CD4-positive, alpha-beta memory T cell (primary cell): ENCODE measurements at places on chromosomes 4 and X.

DNA sequence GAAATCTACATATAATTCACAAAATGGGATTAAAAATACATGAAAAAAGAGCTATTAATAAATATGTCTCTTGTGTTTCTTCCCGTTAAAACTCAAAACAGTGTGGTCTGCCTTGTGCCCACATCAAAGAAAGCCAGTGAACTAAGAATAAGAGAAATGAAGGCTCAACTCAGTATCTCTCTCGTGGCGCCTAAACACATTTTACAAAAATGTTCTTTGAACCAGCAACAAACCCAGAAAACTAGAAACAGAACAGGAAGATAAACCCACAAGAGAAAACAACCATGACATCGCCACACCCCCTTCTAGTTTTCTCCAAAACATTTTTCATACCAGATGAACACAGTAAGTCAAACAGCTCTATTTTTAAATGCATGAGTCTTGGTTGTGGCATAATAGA is 130.1 kb downstream of the DCHS2 start:
- peak; percentile 24 for DNase-seq

- DNase-seq: no peak
These were observed 22.0 kb downstream of the NDNF start for GRCh38 chr4:121050300-121050699.

- DNase-seq: no peak
These were observed 2141.7 kb upstream of the TENM3 start for GRCh38 chr4:180101348-180102083.

- no peak for DNase-seq
These were observed 39.5 kb upstream of the EMCN start for GRCh38 chr4:100557306-100557705.

GRCh38 chr4:83113429-83113786 is 1.1 kb downstream of the PLAC8 start:
- no peak for DNase-seq

GRCh38 chr4:170247596-170247995 is 157.8 kb upstream of the AADAT start:
- no peak for DNase-seq

DNA sequence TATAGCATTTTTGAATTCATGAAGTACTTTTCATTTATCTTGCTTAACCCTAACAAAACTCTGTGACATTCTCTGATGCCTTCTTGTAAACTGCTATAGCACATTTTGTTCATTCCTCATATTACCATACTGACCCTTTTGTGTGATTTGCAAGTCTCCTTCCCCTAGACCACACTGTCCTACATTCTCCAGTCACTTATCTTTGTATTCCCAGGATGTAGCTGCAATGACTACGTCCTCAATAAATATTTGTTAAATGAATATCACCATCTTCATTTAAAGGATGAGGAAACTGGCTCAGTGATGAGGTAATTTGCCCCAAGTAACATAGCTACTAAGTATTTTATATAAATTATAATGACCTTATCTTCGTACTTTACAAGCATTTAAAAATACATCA is 11.9 kb downstream of the HUWE1 start:
- no peak for DNase-seq

- no peak for DNase-seq
These were observed 148.4 kb downstream of the AR start for GRCh38 chrX:67692246-67692645.

- no peak for DNase-seq
These were observed 16.5 kb upstream of the STOX2 start for GRCh38 chr4:183888564-183888963.

DNA sequence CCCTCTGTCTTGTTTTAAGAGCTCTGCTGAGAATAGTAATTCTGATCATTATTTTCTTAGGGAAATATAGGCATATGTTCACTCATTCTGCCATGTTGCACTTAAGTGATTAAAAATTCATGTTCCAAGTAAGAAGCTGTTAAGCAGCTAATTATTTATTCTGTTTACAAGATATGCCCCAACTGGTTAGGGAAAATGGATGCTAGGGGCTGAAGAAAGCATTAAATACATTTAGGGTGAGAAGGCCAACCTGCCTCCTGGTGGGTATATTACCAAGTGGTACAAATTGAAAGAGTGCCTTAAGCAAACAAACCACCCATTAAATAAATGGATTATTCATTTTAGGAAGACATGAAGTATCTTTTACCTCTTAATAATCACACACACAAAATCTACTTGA is 392.6 kb upstream of the EPHA5 start:
- no peak for DNase-seq

DNA sequence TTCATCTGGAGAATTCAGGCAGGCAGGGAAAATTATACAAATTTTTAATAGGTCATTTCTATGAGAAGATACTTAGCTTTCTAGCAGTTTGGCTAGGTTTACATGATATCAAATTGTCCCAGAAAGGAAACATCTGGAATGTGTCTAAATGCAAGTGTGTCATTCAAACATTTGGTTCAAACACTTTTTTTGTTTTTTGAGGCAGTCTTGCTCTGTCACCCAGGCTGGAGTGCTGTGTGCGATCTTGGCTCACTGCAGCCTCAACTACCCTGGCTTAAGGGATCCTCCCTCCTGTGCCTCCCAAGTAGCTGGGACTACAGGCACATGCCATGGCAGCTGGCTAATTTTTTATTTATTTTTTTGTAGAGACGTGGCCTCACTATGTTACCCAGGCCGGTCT is 31.6 kb downstream of the SPARCL1 start:
- no peak for DNase-seq

DNA sequence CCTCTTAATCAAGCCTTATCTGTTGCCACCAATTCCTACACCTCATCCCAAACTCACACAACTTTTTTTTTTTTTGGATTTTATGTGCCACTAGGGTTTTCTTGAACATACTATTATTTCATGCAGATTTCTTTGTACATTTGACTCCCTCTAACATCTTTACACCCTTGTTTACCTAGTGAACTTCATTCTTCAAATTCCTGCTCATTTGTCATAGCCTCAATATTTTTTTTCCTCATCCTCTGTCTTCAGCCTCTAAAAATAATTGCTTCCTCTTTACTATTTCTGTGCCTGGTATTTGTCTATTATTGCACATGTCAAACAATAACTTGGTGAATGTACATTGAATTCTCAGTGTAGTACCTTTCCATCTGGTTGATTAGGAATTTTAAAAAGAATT is 22.0 kb downstream of the NBDY start:
- no peak for DNase-seq

GRCh38 chr4:69360271-69360670 is 80.0 kb downstream of the UGT2B28 start:
- DNase-seq: no peak

DNA sequence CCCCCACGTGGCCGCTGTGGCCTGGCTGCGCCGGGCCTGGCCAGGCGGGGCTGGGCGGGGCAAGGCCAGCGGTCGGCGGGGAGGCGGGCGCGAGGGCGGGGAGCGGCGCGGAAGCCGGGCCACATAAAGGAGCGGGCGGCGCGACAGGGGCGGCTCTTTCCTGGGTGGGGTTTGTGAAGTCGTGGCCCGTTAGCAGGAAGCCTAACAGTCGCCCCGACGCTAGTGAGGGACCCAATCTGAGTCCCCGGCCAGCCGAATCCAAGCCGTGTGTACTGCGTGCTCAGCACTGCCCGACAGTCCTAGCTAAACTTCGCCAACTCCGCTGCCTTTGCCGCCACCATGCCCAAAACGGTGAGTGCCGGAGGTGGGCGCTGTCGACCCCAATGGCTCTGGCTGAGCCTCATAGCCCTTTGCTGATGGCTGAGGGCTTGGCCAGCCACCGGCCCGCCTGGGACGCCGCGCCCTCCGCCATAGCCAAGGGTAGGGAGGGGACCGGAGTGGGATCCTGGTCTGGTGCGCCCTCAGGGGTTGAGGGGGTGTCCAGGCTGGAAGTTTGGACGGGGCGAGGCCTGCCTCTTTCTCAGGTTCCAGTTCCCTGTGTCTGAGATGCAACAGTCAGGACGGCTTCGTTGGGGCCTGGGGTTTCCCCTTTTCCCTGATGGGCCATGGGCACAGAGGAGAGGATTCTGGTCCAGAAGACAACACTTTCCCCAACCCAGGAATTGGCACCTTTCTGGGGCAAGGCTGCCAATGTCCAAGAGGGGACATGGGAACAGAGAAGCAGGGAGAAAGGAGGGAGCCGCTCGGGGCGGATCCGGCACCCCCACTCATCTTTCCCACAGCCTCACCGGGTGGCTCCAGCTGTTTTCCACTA is at the start of gene MSN:
MSN (plus strand) TSS at position 152 of the 874 bp plus-strand sequence; CDS start at position 340, 188 bp downstream.
- DNase-seq: peak; percentile 75

- DNase-seq: no peak
These were observed 237.0 kb downstream of the SCFD2 start for GRCh38 chr4:53128706-53129357.

DNA sequence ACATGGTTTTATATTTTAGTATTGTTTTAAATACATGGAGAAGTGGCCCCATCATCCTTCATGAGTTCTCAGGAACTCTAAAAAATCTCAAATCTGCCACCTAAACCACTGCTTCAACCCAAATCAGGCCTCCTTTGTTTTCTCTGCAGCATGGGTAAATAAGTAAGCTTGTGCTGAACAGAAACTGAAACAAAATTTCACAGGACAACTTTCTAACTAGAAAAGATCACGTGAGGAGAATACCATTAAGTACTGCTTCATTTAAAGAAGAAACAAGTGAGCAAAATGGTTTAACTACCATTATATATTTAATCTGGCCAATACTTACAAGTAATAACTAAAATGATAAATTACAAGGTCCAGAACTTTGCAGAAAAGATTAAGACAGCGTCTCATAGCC is 2.5 kb downstream of the ARAP2 start:
- no peak for DNase-seq

DNA sequence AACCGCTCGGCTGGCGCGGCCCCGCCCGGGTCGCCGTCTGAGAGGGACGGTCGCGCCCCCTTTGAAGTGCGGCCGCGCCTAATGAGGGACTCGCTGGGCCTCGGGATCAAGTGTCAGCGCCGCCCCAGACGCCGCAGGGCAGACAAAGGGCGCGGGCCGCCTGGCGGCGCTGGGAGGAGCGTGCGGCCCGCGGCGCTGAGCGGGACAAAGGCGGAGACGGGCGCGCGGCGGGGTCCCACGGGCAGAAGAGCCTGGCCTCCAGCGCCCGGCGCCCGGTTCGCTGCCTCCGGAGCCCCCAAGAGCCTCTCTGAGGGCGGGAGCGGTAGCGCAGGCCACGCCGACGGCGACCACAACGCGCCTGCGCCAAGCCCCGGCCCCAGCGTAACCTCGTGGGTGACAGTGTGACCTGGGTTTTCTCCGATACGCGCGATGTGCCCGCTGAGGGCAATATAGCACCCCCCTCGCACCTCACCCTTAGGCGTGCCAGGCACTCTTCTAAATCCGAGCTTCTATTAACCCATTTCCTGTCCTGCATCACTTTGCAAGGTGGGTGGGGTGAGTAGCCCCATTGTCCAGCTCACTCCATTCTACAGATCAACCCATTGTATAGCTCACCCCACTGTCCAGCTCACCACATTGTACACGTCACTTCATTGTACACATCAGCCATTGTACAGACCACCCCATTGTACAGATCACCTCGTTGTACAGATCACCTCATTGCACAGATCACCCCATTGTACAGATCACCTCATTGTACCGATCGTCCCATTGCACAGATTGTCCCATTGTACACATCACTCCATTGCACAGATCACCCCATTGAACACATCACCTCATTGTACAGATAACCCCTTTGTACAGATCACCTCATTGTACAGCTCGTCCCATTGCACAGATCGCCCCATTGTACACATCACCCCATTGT is 33.7 kb upstream of the STX18 start:
- peak; percentile 70 for DNase-seq

DNA sequence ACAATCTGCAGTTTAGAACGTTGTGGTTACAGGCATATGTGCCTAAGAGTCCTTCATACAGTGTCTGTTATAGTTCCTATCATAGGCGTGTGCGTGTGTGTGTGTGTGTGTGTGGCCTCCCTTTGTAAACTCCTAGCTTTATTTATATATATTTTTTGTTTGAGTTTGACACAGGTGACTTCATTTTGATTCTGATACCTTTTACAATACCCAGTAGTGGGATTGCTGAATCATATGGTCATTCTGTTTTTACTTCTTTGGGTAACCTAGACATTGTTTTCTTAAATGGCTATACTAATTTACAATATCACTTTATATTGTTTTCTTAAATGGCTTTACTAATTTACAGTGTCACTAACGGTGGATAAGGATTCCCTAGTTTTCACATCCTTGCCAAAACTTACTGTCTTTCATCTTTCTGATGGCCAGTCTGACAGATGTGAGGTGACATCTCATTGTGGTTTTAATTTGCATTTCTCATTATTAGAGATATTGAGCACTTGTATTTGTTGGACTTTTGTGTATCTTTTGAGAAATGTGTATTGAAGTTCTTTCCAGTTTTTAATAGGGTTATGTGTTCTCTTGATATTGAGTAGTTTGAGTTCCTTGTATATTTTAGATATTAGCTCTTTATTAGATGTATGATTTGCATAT is 211.1 kb upstream of the NUDT6 start:
- no peak for DNase-seq

GRCh38 chrX:63128509-63128908 is 222.6 kb downstream of the SPIN4 start:
- DNase-seq: no peak

DNA sequence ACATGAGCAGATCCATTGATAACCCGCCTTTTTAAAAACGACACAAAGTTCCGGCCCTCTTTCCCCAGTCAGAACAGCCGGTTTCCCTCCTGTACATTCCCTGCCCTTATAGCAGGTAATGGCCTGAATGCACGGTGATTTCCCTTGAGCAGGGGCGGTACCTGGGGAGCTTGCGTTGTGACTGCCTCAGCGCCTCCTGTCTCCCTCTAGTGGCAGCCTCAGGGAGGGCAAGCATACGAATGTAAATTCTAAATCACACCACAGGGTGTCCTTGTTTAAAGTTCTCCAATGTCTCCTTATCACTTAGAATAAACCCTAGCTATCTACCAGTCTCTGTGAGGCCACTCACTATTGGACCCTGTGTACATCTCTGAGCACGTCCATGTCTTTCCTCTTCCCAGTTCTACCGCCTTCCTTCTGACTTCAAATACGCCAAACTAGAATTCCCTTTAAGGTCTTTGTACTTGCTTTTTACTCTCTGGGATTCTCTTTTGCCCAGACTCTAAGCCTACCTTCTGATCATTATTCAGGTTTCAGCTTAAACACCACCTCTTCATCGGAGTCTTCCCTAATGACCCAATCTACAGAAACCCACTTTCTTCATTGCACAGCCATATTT is 18.4 kb upstream of the LDB2 start:
- DNase-seq: peak; percentile 61

GRCh38 chr4:135732448-135732847 is 1530.9 kb upstream of the PABPC4L start:
- DNase-seq: no peak
